Bronchial smooth muscle cell (primary cell): ENCODE measurements at places on chromosomes 4 and X. TPM values are rescaled to one million over a fixed set of nuclear protein-coding genes. Genes with fewer than 3 reads are reported as not detected.

The STARD8 gene
- total RNA-seq, result 5.2 TPM in 2 replicates

The MAGEA10 gene
- not detected in 2 replicates for total RNA-seq

The TCEAL2 gene
- 0.16 TPM in 1 of 2 replicates, not detected in the other for total RNA-seq

The NPNT gene
- total RNA-seq, result under 0.01 and 0.16 TPM in 2 replicates

The DCAF4L1 gene
- under 0.01 TPM in 1 of 2 replicates, not detected in the other for total RNA-seq

The LIN54 gene
- 7.6 and 10.1 TPM in 2 replicates for total RNA-seq

The RAB40A gene
- 0.09 and 0.16 TPM in 2 replicates for total RNA-seq

The NUDT10 gene
- total RNA-seq, result 1.4 and 2.7 TPM in 2 replicates

The RPS6KA6 gene
- 2.0 and 3.9 TPM in 2 replicates for total RNA-seq

The HTR2C gene
- not detected in 2 replicates for total RNA-seq

The CYLC1 gene
- total RNA-seq, result not detected in 2 replicates
